ENCODE measurements at places on chromosomes 5 and 9. TPM values are rescaled to one million over a fixed set of nuclear protein-coding genes. Genes with fewer than 3 reads are reported as not detected.

The GBGT1 gene
- 1.2 TPM for total RNA-seq

- DNase-seq = peak; percentile 33
These were observed 408.8 kb downstream of the YTHDC2 start for GRCh38 chr5:113922343-113922742.

- no peak for DNase-seq
These were observed 117.5 kb downstream of the SLC1A3 start for GRCh38 chr5:36723912-36724311.

DNA sequence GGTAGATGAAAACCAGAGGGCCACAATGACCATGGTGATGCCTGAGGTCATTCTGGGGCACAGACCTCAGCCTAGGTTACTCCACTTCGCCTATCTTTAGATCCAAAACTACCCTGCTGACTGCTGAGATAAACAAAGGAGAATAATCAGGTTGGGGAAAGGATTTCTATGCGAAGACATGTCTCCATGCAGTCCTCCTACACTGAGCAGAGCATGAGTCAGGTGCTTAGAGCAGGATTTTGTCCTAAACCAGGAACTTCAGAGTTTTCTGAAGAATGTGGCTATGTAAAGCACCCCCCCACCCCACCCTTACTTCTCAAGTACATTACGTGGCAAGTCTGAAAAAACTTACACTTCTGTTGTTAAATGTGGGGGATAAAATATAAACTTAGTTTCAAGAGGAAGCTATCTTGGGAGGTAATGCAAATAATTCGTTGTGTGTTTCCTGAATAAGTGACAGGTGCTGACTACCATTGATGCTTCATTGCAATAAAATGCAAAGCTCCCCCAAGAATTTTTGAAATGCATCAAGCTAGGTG is 19.4 kb downstream of the PDCD1LG2 start:
- no peak for DNase-seq

The CDO1 gene
- total RNA-seq = not detected

- no peak for DNase-seq
These were observed 56.2 kb upstream of the FTMT start for GRCh38 chr5:121795511-121795910.

The RNF183 gene
- 0.43 TPM for total RNA-seq

The QRFP gene
- not detected for total RNA-seq
